ENCODE measurements at places on chromosomes 2 and 18.

DNA sequence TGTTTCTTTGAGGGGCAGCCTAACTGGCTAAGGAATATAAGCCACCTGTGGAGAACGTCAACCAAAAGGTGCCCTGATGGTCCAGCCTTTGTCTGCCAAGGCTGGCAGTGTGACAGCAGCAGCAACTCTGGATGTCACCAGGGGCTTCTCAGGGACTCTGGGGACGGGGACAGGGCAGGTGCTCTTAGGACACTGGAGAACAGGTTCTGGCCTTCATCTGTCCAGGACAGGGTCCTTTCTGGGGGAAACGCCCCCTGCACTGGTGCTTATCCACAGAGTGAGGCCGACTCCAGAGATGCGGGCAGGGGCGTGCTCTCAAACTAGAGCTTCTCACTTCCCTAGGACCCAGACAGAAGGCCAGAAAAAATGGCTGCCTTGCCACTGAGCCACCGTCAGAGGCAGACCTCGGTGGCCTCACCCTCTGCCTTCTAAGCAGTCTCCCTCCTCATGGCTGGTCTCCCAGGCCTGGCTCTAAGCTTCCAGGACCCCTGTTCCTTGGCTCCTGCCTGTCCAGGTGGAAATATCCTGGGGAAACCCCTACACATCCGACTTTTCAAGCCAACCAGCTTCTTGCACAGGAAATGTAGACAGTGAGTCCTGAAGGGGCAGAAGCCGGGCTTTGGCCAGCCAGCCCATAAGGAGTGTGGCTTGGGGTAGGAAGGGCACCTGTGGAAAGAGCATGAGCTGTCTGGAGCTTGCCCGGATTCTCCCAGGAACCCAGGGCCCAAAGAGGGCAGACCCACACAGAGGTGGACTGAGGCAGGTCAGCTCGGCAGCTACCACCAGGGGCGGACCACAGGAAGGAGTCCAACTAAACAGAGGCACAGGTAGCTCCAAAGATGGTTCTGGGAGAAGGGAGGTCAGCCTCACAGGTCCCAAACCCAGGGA, 11.3 kb upstream of the SFXN5 start:
- DNase-seq, result no peak

DNA sequence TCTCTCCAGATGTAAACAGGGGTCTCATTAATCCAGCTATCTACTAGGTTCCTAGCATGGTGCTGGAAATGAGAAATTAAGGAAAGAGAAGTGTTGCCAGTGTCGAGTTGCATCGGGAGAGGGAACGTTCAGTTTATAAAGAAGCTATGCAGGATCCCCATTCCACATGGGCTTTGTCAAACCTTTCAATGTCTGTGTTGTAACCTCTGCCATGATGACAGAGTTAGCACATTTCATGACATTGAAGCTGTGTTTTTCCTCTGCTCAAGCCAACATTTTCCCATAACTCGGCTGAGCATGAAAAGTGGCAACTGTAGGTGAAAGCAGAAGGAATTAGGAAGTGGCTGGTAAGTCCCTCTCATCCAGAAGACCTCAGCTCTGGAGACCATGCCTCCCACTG, 133.4 kb downstream of the WDSUB1 start:
- DNase-seq, result no peak

GRCh38 chr2:151638191-151638933, 95.9 kb downstream of the NEB start:
- peak; percentile 51 for DNase-seq

DNA sequence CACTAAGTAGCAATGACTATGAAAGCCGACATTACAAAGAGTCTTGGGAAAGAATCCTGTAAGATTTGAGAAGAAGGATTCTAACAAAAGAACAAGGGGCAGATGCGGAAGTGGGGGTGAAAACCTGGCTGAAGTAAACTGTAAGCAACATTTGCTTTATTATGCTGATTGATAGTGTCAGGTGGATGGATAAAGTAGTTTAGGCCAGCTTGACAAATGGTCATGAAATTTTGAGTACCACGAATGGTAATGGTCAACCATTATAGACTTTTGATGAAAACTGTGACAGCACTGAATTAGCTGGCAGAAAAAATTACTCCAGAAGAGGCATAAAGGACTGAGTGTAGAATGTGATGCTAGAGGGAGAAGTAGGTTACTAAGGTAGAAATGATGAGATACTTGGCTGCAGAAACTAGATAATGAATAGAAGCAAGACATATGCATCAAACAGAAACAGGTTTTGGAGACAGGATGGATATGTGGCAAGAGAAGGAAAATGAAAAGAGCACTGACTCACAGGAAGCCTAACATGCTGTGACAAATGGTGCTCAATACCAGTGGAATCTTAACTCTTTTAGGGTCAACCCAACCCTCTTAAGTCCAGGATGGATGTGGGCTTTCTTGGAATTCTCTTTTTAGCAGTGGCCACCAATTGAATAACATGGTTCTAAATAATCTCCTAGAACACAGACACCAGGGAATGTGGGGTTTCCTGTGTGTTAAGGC, 6.8 kb downstream of the THUMPD2 start:
- peak; percentile 79 for DNase-seq

DNA sequence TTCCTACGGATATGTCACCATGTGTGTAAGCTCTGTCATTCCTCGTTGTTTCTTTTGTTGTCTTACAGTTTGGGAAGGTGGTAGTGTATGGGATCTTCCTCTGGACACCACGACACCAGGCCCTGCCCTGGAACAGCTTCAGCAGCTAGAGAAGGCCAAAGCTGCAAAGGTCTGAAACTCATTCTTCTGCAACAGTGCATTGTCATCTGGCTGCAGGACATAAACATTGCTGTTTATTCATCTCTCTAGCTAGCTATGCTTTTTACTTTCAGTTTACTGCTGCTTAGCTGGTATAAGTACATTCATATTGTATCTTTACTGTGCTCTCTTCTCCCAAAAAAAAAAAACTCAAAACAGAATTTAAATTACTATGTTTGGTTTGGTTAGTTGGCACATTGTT, 39.2 kb upstream of the KCNJ13 start:
- DNase-seq, result no peak

DNA sequence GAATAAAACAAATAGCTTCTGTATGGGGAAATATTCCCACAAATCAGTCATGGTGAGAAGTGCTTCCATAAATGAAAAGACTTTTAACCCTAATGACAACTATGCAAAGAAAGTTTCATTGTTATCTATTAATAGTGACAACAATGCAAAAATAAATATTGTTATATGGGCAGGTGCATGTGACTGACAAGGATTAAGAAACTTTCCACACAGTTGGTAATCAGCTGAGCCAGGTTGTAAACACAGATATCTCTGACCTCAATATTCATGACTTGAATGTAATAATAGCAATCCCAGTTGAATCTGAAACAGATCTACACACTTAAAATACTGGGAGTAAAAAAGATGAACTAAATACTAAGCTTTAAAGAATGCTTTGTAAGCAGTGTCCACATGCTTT, 517.0 kb upstream of the SOX11 start:
- no peak for DNase-seq

- DNase-seq, result peak; percentile 30
Measured at GRCh38 chr18:67771271-67771670, 254.8 kb upstream of the DSEL start.

DNA sequence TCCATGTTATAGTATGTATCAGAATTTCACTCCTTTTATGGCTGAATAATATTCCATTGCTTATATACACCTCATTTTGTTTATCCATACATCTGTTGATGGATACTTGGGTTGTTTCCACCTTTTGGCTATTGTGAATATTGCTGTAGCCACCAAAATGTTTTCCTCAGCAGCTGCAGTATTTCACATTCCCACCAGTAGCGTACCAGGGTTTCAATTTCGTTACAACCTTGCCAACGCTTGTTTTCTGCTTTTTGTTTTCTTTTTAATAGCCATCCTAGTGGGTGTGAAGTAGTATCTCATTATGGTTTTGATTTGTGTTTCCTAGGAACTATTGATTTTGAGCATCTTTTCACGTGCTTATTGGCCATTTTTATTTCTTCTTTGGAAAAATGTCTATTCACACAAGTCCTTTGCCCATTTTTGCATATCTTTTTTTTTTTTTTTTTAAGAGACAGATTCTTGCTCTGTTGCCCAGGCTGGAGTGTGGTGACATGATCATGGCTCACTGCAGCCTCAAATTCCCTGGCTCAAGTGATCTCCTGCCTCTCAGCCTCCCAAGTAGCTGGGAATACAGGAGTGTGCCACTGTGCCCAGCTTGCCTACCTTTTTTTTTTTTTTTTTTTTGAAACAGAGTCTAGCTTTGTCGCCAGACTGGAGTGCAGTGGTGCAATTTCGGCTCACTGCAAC, 14.2 kb downstream of the UBXN2A start:
- peak; percentile 38 for DNase-seq

- no peak for DNase-seq
Measured at GRCh38 chr2:145067549-145068030, 547.7 kb upstream of the ZEB2 start.
